LoVo (cell line): ENCODE measurements at places on chromosomes 1 and 21.

DNA sequence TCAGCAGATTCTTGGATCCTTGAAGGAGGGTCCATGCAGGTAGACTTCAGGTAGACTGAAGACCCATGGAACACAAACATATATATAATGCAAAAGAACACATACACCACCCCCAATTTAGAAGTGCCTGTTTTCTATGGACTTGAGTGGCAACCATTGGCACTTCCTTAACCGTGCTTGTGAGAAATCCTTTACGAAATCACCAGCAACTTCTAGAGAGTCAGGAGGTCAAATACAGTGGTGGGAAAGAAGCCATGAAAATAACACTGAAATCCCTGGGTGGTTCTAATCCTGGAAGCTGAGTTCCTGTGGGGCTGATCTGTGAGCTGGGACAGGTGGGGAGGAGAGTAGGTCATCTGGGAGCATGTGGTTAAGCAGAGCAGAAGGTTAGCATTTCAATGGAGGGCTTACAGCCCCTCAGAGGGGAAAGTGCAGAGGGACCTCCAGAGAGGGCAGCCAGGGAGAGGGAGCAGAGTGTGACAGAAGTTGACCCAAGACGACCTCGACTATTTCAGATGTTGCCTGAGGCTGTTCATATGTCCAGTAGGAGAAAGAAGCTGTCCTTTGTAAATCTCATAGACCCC lies 13.0 kb upstream of the IL10 start:
- DNase-seq: no peak

DNA sequence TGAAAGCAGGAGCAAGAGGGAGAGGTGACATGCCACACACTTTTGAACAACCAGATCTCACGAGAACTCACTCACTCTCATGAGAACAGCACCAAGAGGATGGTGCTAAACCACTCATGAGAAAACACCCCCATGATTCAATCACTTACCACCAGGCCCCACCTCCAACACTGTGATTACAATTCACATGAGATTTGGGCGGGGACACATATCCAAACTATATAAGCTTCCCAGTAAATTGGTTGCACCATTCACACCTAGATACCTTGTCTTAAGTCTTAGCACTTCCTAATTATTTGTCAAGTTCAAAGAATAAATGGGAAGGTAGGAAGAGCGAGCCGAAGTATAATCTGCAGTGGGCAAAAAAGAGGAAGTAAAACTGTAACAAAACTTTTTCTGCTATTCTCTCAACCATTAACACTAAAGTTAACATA lies 34.3 kb downstream of the AMY1C start:
- DNase-seq: no peak

DNA sequence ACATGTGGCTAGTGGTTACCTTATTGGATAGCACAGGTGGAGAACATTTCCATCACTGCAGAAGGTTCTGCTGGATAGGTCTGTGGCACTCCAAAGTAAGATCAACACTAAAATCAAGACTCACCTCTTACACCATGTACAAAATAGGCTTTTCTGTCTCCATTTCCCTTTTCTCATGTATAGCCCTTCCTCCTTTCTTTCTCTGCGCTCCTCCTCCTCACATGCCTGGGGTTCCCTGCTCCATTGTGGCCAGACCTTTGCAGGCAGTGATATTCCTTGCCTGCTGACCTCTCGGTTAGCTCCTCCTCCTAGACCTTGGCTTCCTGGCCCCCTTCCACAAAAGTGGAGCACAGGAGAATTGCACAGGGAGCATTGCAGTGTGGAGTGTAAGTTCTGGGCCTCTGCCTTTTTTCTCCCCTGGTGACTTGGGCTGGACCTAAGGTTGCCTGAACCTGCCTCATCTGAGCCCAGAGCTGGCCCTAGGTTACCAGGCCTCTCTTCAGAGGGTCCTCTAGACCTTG lies 33.2 kb upstream of the RBM15 start:
- no peak for DNase-seq

DNA sequence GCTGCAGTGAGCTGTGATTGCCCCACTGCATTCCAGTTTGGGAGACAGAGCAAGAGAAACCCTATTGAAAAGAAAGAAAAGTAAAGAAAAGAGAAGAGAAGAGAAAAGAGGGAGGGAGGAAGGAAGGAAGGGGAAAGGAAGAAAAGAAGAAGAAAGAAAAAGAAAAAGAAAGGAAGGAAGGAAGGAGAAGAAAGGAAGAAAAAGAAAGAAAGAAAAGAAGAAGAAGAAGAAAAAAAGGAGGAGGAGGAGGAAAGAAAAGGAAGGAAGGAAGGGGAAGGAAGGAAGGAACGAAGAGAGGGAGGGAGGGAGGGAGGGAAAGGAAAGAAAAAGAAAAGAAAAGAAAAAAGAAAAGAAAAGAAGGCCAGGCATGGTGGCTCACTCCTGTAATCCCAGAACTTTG lies 10.2 kb downstream of the SLC5A9 start:
- no peak for DNase-seq

DNA sequence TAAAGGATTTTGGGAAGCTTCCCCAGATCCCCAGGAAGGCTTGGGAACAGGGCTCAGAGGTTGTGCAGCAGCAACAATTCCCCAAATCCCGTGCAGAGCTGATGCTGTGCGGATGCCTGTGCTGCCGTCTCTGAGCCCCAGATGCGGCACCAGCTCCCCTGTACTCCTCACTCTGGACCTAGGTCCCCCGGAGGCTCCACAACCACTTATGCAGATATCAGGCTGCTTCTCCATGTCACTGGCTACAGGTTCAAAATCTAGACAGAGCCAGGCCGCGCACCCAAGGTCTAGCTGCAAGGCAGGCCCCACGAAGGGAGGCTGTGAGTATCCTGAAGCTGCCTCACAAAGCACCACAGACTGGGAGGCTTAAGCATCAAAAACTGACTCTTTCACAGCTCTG lies 81.6 kb downstream of the PDE9A start:
- no peak for DNase-seq

DNA sequence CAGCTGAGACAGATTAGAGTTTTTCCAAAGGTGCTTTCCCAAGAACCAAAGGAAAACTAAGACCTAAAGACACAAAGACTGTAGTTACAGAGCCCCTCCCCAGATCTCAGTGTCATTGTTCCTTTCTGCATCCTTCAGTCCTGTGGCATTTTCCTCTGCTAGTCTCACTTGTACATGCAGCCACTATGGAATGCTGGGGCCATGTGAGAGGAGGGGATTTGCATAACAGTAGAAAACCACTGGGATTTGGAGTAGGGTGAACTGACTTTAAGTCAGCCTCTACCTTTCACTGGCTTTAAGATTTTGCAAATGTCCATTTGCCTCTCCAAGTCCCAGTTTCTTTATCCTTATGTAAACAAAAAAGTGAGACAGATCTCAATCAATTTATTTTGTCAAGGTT lies 119.4 kb upstream of the F3 start:
- no peak for DNase-seq
